ENCODE measurements at places on chromosomes 5 and 9.

DNA sequence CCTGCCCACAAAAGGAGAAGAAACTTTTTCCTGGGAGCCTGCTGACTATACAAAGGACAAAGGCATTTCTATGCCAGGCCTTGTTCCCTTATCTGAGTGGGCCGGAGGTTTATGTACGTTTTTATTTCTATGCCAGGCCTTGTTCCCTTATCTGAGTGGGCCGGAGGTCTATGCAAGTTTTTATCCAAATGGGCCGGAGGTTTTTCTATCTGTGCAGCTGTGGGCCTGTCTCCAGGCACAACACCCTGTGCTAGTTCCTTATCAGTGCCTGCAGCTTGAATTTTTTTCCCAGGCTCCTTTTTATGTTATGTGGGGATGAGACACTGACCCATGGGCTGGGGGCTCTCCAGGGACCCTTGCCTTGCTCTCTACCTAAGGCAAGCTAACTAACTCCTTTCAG, 5.5 kb downstream of the SLC25A2 start:
- DNase-seq = no peak

GRCh38 chr5:30500513-30500912, 693.0 kb upstream of the CDH6 start:
- no peak for DNase-seq

- DNase-seq = no peak
Measured at GRCh38 chr5:180296771-180297170, 4.9 kb upstream of the MAPK9 start.

GRCh38 chr5:59206132-59206581, 623.3 kb downstream of the RAB3C start:
- DNase-seq = no peak

GRCh38 chr9:111467778-111468367, 16.3 kb downstream of the ECPAS start:
- no peak for DNase-seq

DNA sequence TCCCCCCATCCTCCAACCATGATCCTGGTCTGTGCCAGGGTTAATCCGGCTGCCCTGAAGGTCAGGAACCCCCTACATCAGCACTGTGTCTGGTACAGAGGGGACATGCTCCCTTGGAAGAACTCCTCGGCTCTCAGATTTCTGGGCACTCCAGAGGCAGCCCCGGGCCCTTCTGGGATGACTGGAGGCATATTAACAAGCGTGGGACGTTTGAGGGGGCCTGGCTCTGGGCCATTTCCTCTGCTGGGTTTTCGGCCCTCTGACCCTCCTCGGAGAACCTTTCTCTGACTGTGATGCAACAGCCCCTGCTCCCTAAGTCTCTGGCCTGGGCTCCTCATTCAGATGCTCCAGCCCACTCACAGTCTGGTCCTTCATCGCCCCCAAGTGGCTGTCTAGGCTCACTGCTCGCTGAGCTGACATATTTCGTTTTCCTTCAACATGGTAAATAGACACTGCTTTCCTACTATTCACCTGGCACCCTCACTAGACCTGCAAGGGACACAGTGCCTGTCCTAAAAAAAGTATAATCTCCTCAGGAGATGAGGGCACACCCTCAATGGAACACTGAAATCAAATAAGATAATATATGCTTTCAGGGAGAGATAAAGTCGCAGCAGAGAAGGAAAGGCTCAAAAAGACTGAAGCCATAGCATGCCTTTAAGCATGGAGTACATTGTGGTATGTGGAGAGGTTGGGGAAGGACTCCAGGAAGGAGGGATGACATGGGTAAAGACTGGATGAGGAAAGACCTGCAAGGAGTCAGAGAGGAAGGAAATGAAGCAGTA, 404.7 kb upstream of the TRPC7 start:
- no peak for DNase-seq

DNA sequence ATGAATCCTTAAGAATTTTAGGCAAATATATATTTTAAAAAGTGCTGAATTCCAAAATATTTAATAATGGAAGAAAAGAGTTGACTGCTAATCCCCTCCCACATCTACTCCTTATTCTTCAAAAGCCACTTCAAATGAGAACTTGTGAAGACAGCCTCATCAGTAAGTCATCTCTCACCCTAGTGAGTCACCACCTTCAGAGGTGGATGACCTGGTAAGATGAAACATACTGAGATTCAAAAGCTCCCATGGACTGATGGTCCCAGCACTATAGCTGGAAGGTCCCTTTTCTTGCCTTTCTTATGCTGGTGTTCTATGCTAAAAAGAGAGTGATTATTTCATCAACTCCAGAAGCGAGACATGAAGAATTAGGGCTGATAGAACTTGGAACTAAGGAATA, 37.8 kb upstream of the SPDL1 start:
- DNase-seq = no peak

- DNase-seq = no peak
Measured at GRCh38 chr5:149680810-149681221, 49.3 kb upstream of the PPARGC1B start.

DNA sequence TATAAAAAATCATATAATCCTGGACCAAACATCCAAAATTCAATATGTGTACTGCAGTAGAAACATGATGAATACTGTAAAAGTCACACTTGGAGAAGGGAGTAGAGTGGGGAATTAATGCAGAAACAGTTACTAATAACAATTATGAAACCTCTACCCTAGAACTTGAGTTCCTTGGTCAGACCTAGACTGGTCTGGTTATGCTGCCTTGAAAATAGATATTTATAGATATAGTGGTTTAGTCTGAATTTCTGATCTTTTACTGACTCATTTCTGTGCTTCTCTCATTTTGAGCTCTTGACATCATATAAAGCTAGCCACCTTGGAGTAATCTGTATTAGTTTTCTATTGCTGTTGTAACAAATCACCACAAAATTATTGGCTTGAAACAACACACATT, 808.7 kb upstream of the CDH10 start:
- DNase-seq = no peak

GRCh38 chr9:84079994-84080393, 99.4 kb downstream of the RMI1 start:
- DNase-seq = no peak

- no peak for DNase-seq
Measured at GRCh38 chr9:11199335-11199734, 586.5 kb upstream of the PTPRD start.

DNA sequence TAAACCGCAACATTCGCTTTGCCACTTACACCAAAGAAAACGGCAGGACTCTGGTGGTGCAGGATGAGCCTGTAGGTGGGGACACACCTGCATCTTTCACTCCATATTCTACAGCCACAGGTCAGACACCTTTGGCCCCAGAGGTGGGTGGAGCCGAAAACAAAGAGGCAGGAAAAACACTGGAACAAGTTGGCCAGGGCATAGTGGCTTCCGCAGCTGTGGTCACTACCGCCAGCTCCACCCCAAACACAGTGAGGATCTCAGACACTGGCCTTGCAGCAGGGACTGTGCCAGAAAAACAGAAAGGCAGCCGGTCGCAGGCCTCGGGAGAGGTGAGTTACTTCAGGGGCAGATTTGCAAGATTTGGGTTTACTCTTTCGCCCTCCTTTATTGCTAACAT, 33.8 kb downstream of the KDM3B start:
- no peak for DNase-seq

- no peak for DNase-seq
Measured at GRCh38 chr5:143180751-143181150, 222.7 kb downstream of the NR3C1 start.

DNA sequence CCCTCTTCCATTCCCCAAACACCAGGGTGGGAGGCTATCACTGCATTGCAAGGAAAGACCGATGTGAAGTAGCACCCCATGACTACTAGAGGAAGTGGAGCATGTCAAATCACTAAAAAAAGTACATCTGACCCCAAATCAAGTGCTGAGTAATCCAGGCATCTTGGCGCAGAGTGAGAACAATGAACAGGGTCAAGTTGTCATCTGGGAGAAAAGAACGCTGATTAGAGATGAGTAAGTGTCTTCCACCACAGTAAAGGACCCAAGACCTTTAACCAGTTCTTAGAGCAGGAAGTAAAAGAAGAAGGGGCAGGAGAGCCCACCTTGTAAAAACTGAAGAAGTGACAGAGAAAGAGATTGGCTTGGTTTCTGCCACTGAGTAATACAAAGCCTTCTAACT, 75.0 kb upstream of the RAD23B start:
- no peak for DNase-seq

DNA sequence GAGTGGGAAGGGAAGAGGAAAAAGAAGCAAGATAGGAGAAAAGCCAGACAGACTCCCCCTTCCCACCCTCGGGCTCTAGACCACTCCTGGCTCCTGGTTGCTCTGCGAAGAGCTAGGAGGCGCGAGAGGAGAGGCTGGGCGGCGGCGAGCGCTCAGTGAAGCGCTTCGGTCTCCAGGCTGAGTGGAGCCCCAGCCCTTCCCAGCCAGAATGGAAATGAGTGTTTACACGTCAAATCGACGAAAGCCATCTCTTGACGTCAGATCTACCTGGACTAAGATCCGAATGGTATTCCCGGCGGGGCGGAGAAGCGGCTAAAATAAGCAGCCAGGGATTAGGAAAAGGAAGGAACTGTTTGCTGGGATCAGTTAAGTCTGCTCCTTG, at the start of gene PCSK1:
TSS of gene PCSK1 (minus strand) at position 183 of the 382 bp plus-strand sequence. CDS start 206 bp downstream, outside the sequence.
- DNase-seq = no peak

DNA sequence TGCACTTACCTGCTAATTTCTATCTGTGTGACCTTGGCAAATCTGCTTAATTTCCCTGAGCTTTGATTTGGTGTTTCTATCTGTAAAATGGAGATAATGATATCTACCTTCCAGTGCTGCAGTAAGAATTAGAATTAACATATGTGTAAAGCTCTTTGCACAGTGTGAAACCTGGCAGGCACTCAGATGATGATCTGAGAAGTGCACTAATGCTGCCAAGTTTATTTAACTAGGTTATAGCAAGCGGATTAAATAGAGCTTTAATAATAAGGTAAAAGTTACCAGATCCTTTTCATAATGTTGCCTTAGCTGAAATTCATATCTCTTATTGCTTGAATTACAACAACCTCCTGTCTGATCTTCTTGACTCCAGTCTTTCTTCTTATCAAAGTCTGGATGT, 315.3 kb upstream of the CD180 start:
- DNase-seq = no peak

DNA sequence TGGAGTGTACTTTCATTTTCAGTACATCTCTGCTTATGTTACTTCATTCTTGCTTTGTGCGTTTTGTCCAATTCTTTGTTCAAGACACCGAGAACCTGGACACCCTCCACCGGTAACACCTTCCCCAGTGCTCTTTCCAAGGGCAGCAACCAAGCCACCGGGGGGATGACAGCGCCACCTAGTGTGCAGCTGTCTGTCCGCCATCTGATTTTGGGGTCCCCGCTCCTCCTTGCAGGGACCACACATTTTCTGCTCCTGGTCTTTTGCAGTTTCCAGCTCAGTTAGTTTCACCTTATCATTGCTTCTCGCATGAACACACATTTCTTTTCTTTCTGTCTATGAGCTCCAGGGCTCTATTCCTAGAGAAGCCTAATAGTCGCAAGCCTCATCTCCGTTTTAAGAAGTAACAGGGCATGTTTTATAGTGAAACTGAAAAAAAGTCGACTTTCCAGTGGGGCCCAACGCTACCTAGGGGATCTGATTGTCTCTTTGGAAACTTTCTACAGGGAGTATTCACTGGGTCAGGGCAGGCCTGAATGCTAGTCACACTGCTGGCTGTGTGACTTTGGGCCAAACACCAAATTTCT, 152.1 kb downstream of the FSTL4 start:
- no peak for DNase-seq

DNA sequence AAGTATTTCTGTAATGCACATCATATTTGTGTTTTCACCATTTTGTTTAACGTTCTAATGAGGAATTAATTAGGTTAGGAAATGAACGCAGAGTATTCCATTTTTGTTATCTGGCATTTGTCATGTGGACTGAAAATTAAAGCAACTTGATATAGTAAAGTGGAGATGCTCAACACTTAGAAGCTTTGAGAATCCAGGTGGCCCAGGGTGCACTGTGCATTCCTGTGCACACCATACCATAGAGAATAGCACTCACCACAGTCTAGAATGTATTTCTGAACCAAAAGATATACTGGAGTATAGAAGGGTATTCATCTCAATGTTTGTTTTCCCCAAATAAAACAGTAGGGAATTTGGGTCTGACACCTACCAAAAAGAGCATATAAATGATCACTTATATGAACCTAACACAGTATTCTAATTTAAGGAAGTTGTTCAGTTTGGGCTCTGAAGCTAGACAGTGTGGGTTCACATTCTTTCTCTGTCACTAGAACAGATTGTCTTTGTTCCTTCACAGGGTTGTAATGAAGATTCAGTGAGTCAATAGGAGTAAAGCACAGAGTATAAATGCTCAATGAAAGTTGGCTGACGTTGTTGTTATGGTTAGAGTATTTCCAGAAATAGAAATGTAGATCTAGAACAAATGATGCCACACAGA, 125.6 kb upstream of the DMRT1 start:
- DNase-seq = no peak

- no peak for DNase-seq
Measured at GRCh38 chr5:90855296-90856010, 296.9 kb downstream of the ADGRV1 start.

GRCh38 chr5:115634343-115635132, 8.7 kb upstream of the TMED7 start:
- DNase-seq = peak; percentile 62

DNA sequence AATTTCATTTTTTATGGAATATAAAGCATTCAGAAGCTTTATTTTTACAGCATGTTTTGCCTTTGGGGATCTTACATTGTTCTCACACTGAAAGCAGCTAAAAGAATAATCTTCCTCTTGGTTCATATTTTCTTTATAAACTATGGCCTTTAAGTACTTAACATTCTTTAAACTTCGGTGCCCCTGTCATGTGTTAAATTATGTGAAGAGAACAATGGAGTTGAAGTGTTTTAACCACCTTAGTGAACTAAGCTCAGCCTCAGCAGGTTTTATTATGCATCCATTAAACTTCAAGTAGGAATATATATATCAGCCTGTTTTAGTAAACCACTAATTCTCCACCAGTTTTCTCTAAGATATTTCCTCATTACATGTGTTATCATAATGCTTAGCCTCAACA, 371.4 kb upstream of the CDH18 start:
- no peak for DNase-seq

- DNase-seq = no peak
Measured at GRCh38 chr5:74402553-74402952, 238.0 kb downstream of the ENC1 start.

- no peak for DNase-seq
Measured at GRCh38 chr5:140342896-140343295, 3.5 kb downstream of the HBEGF start.

DNA sequence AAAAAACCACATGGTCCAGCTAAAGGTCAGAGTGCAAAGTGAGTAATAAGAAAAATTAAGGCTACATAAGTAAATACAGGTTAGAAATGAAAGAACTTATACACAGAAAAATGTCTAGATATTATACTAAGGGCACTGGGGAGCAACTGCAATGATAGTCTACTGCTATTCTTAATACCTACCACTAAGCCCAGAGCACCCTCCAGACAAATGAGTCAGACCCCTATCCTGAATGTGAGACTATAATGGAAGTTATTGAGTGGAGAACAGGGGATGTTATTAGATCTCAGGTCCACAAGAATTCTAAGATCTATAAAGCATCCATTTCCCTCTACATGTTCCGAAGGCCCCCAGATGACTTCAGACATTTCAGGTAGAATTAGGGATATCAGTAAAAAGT, 438.3 kb downstream of the PRELID2 start:
- DNase-seq = no peak

All from stimulated activated CD8-positive, alpha-beta memory T cell treated with anti-CD3 and anti-CD28 coated beads, Interleukin-4, amount 100 ng/mL, for 1 hour (primary cell).